ENCODE measurements at places on chromosomes 4 and X. TPM values are rescaled to one million over a fixed set of nuclear protein-coding genes. Genes with fewer than 3 reads are reported as not detected.
A peak's percentile ranks its signal among the peaks of the same experiment; 100 is the strongest.

DNA sequence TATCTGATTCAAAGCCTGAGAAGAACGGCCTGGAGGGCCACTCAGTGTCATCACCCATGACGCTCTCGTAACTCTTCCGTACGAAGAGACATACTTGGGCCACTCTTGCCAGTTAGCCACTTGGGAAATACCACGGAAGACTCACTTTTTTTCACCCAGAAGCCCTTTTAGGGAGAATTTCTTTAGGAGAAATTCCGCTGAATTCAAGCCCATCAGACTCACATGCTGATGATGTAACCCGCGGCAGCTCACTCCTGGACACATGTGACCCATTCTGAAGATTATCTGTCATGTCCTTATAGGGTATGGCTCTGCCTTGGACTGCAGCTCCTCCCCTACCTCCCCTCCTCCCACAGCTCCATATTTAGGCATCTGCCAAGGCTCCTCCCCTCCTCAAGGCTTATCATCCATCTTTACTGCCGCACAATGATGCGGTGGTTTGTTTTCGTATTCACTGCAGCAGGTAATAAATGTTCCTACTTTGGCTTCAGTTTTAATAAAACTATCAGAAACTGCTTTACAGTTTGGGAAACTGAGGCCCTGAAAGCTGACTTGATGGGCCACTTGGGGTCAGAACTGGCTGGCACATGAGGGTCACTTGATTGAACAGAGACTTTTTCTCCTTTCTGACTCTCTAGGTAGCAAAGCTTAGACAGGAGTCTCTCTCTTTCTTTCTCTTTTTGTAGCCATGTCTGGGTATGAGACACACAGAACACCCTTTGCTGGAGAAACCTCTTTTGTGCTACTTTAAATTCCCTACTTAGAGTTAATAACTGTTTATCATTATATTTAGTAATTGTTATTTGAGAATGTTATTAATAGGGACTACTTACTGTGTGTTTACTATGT is 42.1 kb downstream of the RHOH start:
- H3K4me3 ChIP-seq = peak overlapping the region; percentile 82
- peaks cover 53% of the 10 kb centered on the region for H3K36me3 ChIP-seq
- peak overlapping the region; percentile 100 for H3K27ac ChIP-seq
- H3K4me1 ChIP-seq = peaks cover 98% of the 10 kb centered on the region
- DNase-seq = peak; percentile 95

SLITRK4 gene
- not detected for total RNA-seq

DNA sequence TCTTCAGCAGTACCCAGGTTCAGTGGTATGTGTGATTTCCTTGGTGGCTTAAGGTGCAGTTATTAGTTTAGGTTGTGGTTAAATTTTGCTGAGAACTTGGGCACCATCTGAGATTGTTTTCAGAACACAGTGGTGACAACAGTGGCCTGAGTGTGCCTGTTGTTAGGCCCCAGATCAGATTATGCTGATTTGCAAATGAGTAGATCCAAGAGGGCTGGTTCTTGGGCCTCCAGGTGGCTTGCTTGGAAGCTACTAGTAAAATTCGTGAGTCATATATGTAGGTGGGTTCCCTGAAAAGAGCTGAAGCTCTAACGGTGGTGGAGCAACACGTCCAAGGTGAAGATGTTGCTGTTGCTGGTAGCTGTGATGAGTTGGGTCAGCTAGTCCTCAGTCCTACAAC is 2619.6 kb downstream of the PCDH7 start:
- no peak for DNase-seq
- no peaks in the 10 kb centered on the region for H3K4me1 ChIP-seq
- no peak overlapping the region for H3K4me3 ChIP-seq
- H3K36me3 ChIP-seq = no peaks in the 10 kb centered on the region
- H3K27ac ChIP-seq = no peak overlapping the region

GRCh38 chrX:39856472-39857121 is 241.2 kb downstream of the BCOR start:
- no peaks in the 10 kb centered on the region for H3K36me3 ChIP-seq
- no peak overlapping the region for H3K4me3 ChIP-seq
- no peaks in the 10 kb centered on the region for H3K27me3 ChIP-seq
- peak overlapping the region; percentile 96 for H3K27ac ChIP-seq

DNA sequence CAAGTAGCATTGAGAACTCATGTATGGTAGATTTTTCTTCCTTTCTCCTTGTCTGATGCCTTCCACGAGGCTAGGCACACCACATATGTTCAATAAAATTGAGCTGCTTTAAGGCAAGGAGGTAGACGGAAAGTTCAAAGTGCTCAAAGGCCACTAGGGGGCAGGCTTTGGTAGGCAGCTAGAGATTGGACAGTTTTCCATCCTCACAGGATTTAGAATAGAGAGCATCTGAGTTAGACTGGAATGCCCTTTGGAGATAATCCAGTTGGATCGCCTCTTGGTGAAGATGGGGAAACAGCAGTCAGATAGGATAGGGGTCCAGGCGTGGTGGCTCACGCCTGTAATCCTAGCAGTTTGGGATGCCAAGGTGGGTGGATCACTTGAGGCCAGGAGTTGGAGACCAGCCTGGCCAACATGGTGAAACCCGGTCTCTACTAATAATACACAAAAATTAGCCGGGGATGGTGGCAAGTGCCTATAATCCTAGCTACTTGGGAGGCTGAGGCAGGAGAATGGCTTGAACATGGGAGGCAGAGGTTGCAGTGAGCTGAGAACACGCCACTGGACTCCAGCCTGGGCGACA is 30.4 kb downstream of the ELF4 start:
- peak; percentile 58 for DNase-seq
- H3K36me3 ChIP-seq = peaks cover 12% of the 10 kb centered on the region
- H3K27me3 ChIP-seq = no peaks in the 10 kb centered on the region
- H3K4me3 ChIP-seq = no peak overlapping the region
- peak overlapping the region; percentile 51 for H3K27ac ChIP-seq
- H3K4me1 ChIP-seq = peaks cover 51% of the 10 kb centered on the region

DNA sequence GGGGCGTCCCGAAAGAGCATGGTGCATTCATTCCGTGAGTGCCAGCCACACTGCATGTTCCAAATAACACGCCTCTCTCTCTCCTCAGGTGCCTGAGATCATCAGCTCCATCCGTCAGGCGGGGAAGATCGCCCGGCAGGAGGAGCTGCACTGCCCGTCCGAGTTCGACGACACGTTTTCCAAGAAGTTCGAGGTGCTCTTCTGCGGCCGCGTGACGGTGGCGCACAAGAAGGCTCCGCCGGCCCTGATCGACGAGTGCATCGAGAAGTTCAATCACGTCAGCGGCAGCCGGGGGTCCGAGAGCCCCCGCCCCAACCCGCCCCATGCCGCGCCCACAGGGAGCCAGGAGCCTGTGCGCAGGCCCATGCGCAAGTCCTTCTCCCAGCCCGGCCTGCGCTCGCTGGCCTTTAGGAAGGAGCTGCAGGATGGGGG is 54.2 kb downstream of the PTTG2 start:
- no peak overlapping the region for H3K4me3 ChIP-seq
- no peak for DNase-seq
- H3K4me1 ChIP-seq = no peaks in the 10 kb centered on the region
- H3K27me3 ChIP-seq = no peaks in the 10 kb centered on the region
- H3K36me3 ChIP-seq = peaks cover 10% of the 10 kb centered on the region

- H3K36me3 ChIP-seq = no peaks in the 10 kb centered on the region
- H3K27ac ChIP-seq = peak overlapping the region; percentile 60
- no peaks in the 10 kb centered on the region for H3K27me3 ChIP-seq
- no peak overlapping the region for H3K4me3 ChIP-seq
- no peak for DNase-seq
Observed at GRCh38 chrX:110001740-110002299, 1.1 kb upstream of the TMEM164 start.

DNA sequence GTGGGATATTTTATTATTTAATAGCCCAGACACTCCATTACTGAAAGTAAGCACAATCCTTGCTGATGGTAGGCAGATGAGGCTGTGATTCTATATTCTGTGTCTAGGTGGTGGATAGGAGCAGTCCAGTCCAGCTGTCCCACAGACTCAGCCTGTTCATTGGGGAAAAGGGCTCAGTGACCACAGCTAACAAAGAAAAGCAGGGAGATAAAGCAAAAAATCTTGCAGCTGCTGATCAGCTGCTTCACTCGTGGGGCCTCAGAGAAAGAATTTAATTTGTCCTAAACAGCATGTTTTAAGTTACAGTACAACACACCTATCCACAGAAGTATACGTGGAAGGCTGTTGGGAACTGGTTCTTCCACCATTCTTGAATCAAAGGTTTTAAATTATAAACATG is 40.7 kb upstream of the ANK2 start:
- no peak for DNase-seq
- H3K4me1 ChIP-seq = no peaks in the 10 kb centered on the region
- H3K4me3 ChIP-seq = no peak overlapping the region
- no peak overlapping the region for H3K27ac ChIP-seq
- no peaks in the 10 kb centered on the region for H3K36me3 ChIP-seq

DNA sequence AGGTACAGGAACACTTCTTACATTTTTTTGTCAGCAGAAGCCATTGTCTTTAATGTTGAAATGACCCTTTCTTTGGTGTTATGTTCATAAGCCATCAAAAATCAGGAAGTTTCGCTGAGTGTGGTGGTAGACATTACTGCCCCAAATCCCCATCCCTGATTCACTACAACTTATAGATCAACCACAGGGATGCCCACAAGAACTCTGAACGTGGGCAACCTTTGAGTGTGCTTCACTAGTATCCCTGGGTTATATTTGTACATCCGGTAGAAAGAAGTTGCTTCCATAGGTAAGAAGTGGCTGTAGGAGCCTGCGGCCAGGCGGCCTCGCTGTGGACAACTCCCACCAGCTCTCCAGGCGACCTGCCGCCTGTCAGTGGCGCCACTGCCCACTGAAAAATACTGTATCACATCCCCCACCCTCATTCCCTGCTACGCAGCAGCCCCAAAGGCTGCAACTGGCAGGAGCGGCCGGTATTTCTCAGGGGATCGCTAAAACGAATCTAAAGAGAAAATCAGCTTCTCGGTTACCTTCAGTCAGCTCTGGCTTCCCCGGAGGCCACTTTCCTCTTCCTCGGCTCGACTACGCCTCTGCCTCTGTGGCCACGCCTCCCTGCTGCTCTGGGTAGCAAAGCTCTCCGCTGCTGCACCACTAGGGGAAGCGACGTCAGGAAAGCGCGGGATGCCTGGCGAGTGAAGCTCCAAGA is 13.9 kb upstream of the ETDC start:
- H3K27me3 ChIP-seq = no peaks in the 10 kb centered on the region
- peaks cover 5% of the 10 kb centered on the region for H3K4me1 ChIP-seq
- H3K27ac ChIP-seq = peak overlapping the region; percentile 41
- peaks cover 12% of the 10 kb centered on the region for H3K36me3 ChIP-seq
- H3K4me3 ChIP-seq = peak overlapping the region; percentile 84

GRCh38 chr4:184648054-184648312 is 1.3 kb downstream of the CASP3 start:
- H3K36me3 ChIP-seq = peaks cover 16% of the 10 kb centered on the region
- H3K27me3 ChIP-seq = no peaks in the 10 kb centered on the region
- H3K4me1 ChIP-seq = peaks cover 54% of the 10 kb centered on the region

SORCS2 gene
- total RNA-seq = not detected

DNA sequence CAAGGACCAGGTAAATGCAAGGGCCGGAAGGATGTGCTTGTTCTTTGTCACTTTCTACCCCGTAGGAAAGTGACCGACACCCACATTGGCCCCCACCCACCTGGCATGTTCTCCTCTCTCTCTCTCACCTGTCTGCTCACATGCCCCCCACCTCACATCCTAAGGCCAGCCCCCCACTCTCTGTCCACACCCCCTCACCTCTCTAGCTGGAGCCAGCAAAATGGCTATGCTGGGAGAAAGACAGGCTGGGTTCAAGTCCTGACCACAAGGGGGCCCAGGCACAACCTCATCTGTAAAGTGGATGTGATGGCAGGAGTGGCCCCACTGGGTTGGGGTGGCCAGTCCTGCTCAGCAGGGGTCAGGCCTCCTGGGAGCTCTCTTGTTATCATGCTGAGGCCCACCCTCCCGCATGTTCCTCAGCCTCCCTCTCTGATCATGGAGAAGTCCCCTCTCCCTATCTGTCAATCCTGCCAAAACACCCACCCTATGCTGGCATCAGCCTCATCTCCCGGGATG is 1.7 kb upstream of the PPP2R2C start:
- no peaks in the 10 kb centered on the region for H3K36me3 ChIP-seq
- H3K4me3 ChIP-seq = no peak overlapping the region
- peaks cover 9% of the 10 kb centered on the region for H3K27me3 ChIP-seq
- DNase-seq = no peak

DNA sequence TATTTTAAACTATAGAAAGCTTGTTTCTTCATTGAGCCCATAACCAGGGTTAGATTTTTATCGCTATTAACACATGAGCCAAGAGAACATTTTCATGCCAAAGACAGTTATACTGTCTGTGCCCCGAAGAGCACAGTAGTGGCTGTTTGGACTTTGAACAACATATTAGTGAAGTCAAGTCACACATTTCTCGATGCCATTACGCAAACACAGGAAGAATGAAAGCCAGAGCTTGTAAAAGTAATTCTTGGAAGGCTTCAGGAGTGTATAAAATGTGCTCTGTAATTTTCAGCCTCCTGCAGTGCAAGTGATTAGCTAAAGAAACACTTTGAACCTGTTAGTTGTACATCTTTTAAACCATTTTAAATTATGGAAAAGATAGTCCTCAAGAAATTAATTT is 590.7 kb upstream of the PITX2 start:
- H3K27me3 ChIP-seq = no peaks in the 10 kb centered on the region
- H3K27ac ChIP-seq = no peak overlapping the region
- H3K4me3 ChIP-seq = no peak overlapping the region
- H3K4me1 ChIP-seq = no peaks in the 10 kb centered on the region
- DNase-seq = no peak

DNA sequence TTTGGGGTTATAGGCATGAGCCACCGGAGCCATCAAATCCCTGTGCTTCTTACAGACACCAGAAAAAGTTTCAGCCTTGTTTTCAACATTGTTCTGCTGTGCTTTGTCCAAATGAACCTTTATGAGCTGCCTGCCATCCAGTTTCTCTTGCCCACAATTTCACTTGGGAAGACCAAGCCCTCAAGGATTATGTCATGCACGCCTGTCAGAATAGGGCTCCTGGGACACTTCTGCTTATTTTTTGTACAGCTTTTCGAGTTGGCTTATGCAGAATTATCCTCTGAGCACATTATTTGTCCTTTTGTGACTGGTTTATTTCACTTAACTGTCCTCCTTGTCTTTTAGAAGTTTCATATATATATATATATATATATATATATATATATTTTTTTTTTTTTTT is 16.2 kb downstream of the UBE2K start:
- H3K27ac ChIP-seq = no peak overlapping the region
- peaks cover 24% of the 10 kb centered on the region for H3K4me1 ChIP-seq
- no peak for DNase-seq
- H3K36me3 ChIP-seq = peaks cover 5% of the 10 kb centered on the region
- no peaks in the 10 kb centered on the region for H3K27me3 ChIP-seq
- no peak overlapping the region for H3K4me3 ChIP-seq

PCSK1N gene
- 2.6 TPM for total RNA-seq

MMRN1 gene
- 2.0 TPM for total RNA-seq

GRCh38 chr4:74796631-74797030 is 2.3 kb upstream of the BTC start:
- H3K27ac ChIP-seq = no peak overlapping the region
- peaks cover 3% of the 10 kb centered on the region for H3K27me3 ChIP-seq
- no peak for DNase-seq

DNA sequence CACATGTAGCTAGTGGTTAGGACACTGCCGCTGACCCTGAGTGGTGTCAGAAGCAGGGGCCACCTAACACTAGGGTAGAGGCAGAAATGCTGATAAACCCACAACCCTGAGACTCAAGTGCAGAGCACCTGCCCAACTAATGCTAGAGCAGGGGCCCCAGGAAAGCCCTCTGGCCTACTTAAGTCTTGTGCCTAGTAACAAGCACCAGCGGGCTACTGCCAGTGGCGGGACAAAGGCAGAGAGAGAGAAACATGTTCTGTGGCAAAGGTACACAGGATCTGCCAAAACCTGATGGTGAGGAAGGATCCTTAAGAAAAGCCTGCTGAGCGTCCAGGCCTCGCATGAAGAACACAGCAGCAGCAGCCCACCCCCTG is 172.4 kb downstream of the PRDM5 start:
- H3K4me3 ChIP-seq = no peak overlapping the region
- no peak overlapping the region for H3K27ac ChIP-seq
- H3K36me3 ChIP-seq = no peaks in the 10 kb centered on the region
- H3K27me3 ChIP-seq = no peaks in the 10 kb centered on the region

All from CD4-positive, CD25-positive, alpha-beta regulatory T cell (primary cell).